ENCODE measurements at places on chromosomes 7 and 10. TPM values are rescaled to one million over a fixed set of nuclear protein-coding genes. Genes with fewer than 3 reads are reported as not detected.

LIPJ gene
- 0.06 TPM for total RNA-seq

FXYD4 gene
- 4.0 TPM for total RNA-seq

MICU1 gene
- total RNA-seq = 42.6 TPM

TRRAP gene
- 29.1 TPM for total RNA-seq

NAT16 gene
- not detected for total RNA-seq

ZPBP gene
- total RNA-seq = not detected

DNA sequence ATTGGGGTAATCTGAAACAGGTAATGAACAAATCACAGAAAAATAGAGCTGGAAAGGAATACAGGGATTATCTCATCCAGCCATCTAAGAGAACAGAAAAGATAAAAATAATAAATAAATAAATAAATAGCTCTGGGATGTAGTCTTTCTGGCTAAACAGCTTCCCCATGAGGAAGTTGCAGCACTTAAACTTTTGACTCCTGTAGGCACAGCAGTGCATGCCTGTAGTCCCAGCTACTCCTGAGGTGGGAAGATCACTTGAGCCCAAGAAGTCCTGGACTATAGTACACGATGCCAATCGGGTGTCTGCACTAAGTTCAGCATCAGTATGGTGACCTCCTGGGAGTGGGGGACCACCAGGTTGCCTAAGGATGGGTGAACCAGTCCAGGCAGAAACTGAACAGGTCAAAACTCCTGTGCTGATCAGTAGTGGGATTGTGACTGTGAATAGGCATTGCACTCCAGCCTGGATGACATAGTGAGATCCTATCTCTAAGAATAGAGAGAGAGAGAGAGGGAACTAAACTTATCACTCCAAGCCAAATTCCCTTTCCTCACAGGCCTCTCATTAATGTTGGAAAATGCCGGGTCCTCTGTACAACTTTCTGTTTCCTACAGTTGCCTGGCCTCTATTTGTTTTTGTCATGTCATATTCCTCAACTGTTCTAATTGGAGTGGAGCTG, 61.7 kb upstream of the CDK13 start:
- DNase-seq = no peak
- no peaks in the 10 kb centered on the region for H3K36me3 ChIP-seq
- no peak overlapping the region for H3K4me3 ChIP-seq
- H3K27me3 ChIP-seq = no peaks in the 10 kb centered on the region
- no peak overlapping the region for H3K27ac ChIP-seq
- no peaks in the 10 kb centered on the region for H3K4me1 ChIP-seq

DNA sequence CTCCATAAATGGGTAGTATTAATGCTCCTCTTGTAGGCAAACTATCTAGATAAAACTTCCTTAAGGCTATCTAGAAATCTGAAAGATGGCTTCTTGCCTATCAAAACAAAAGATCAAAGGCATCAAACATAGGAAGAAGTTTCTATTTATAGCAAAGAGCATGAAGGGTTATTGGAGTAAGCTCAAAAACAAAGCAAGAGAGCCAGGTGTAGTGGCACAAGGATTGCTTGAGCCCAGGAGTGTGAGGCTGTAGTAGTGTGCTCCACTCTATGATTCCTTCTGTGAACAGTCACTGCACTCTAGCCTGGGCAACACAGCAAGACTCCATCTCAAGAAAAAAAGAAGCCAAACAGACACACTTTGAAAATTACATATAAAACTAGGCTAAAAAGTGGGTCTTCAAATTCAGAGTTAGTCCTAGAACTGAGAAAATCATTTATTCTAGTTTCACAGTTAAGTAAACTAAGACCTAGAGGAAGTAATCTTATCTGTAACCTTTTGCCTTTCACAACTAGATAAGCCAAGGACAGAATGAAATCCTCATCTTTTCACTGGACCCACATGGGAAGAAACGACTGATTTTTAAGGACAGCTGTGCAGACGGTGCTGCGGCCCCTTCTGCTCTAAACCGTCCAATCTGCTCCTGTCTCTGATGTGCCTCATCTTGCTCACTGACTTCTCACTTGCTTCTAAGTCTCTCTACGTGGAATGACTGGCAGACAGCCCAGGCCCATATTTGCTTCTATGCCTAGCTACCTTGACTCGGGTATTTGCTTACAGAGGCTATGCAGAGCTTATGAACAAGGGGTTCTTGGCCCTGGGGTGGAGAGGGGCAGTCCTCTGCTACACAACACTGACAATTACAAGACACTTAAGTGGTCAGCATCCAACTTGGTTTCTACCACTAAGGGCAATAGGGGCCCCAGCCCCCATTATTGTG, 50.0 kb downstream of the ESYT2 start:
- peaks cover 19% of the 10 kb centered on the region for H3K4me1 ChIP-seq
- H3K27ac ChIP-seq = no peak overlapping the region
- peaks cover 43% of the 10 kb centered on the region for H3K36me3 ChIP-seq

DNA sequence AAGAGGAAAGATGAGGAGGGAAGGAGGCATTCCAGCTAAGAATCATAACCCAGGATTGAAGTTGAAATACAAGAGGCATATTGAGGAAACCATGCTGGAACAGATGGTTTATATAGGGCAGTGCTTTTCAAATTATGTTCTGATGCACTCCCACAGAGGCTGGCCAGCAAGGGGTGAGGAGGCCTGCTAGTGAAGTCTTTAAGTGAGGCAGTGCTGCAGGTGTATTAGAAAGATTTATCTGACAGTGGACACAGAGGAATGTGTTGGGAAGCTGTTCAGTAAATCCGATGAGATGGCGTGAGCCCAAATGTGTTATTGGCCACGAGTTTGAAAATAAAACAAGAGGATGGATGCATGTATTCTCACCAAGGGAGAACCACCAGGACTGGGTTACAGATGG, 28.6 kb downstream of the REEP3 start:
- H3K27me3 ChIP-seq = no peaks in the 10 kb centered on the region
- H3K4me1 ChIP-seq = peaks cover 3% of the 10 kb centered on the region
- DNase-seq = no peak
- no peak overlapping the region for H3K4me3 ChIP-seq
- no peak overlapping the region for H3K27ac ChIP-seq
- no peaks in the 10 kb centered on the region for H3K36me3 ChIP-seq

GRCh38 chr7:47746468-47746867, 164.6 kb upstream of the TNS3 start:
- H3K27me3 ChIP-seq = no peaks in the 10 kb centered on the region
- H3K4me1 ChIP-seq = peaks cover 6% of the 10 kb centered on the region
- H3K36me3 ChIP-seq = no peaks in the 10 kb centered on the region
- H3K4me3 ChIP-seq = no peak overlapping the region
- DNase-seq = no peak
- no peak overlapping the region for H3K27ac ChIP-seq

GRCh38 chr7:100476903-100477870, 1.8 kb downstream of the TSC22D4 start:
- H3K27me3 ChIP-seq = no peaks in the 10 kb centered on the region
- peak overlapping the region; percentile 99 for H3K27ac ChIP-seq
- peak overlapping the region; percentile 91 for H3K4me3 ChIP-seq
- peak; percentile 55 for DNase-seq
- H3K4me1 ChIP-seq = peaks cover 67% of the 10 kb centered on the region

Measured in upper lobe of left lung (tissue), 6 donors.